ENCODE measurements at places on chromosomes 3 and 15.

DNA sequence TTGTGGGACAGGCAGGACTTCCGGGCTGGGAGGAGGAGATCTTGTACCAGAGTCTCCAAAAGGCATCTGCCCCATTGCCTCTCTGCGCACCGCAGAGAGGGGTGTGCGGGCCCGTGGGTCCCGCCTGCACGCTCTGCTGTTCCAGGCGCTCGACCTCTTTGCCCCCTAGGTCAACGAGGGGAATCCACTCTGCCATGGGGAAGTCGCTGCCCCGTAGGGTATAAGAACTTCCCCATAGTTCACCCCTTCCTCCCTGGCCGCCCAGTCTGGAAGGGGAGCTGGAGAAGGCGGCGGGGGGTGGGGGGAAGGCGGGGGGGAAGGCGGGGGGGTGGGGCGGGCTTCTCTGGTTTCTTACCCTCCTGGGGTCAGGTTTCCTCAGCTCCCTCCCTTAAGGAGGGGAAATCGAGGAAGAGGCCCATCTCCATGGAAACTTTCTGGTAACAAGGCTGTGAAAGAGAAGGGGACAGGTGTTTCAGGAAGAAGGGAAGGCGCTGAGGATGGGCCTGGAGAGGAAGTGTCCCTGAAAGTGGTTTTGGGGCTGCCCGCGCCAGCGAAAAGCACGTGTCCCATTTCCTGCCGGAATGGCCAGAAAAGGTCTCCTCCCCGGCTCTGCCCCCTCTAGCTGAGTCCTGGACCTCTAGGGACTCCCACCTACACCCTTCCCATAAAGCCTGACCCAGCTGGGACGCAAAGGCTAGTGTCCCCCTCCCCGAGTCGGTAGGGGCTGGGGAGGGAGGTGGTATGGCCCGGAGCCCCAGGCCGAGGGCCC lies 27.5 kb downstream of the NR1I2 start:
- peaks cover 12% of the 10 kb centered on the region for H3K27me3 ChIP-seq
- no peaks in the 10 kb centered on the region for H3K36me3 ChIP-seq
- H3K4me3 ChIP-seq, result peak overlapping the region; percentile 36
- peaks cover 12% of the 10 kb centered on the region for H3K4me1 ChIP-seq

DNA sequence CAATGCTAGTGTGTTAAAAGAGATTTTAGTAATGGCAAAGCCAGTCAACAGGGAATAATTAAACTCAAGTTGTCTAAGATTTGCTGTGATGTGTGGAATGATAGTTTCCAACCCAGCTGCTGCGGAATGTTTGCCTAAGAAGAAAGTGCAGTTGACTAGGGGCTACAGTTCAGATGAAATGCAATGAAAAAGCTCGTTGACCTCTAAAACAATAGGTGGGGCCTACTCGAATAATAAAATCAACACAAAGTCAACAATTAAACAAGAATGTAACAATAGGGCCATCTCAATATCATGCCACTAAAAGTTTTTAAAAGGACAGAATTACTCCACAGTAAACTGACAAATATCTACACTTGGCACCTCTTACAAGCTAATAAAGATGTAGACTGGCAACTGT lies 484.2 kb downstream of the MECOM start:
- ATAC-seq, result no peak
- H3K27ac ChIP-seq, result no peak overlapping the region
- no peaks in the 10 kb centered on the region for H3K36me3 ChIP-seq

DNA sequence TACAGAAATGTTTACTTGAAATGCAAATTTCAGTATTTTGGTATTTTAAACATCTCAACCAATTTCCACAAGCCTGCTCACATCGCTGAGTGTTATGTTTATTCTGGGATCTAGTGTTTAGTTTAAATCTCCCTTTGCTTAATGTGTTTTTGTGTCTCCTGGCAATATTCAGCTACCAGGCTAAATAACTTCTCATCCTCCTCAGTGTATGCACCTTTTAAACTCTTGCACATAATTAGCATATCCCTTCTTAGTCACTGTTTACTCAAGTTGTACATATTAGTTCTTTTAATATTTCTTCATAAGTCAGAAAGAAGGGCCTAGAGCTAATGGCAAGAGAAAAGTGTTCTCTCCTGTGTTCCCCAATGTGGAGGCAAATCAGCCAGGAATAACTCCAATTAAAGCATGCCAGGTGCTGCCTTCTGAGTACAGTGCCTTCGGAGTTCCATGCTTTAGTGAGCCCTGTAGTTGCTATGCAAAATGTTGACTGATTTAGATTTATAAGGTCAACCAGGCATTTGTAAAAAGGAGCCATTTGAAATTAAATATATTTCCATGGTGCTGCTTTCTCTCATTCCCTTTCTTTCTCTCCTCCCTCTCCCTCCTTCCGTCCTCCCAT lies 234.3 kb downstream of the GAP43 start:
- H3K4me1 ChIP-seq, result no peaks in the 10 kb centered on the region
- ATAC-seq, result no peak
- H3K36me3 ChIP-seq, result no peaks in the 10 kb centered on the region
- no peak overlapping the region for H3K4me3 ChIP-seq
- no peaks in the 10 kb centered on the region for H3K27me3 ChIP-seq
- no peak overlapping the region for H3K27ac ChIP-seq

GRCh38 chr3:196335503-196335948 lies 2.7 kb downstream of the TM4SF19 start:
- ATAC-seq, result no peak
- no peaks in the 10 kb centered on the region for H3K4me1 ChIP-seq
- H3K27ac ChIP-seq, result no peak overlapping the region
- no peak overlapping the region for H3K4me3 ChIP-seq
- no peaks in the 10 kb centered on the region for H3K36me3 ChIP-seq
- H3K27me3 ChIP-seq, result peaks cover 44% of the 10 kb centered on the region

DNA sequence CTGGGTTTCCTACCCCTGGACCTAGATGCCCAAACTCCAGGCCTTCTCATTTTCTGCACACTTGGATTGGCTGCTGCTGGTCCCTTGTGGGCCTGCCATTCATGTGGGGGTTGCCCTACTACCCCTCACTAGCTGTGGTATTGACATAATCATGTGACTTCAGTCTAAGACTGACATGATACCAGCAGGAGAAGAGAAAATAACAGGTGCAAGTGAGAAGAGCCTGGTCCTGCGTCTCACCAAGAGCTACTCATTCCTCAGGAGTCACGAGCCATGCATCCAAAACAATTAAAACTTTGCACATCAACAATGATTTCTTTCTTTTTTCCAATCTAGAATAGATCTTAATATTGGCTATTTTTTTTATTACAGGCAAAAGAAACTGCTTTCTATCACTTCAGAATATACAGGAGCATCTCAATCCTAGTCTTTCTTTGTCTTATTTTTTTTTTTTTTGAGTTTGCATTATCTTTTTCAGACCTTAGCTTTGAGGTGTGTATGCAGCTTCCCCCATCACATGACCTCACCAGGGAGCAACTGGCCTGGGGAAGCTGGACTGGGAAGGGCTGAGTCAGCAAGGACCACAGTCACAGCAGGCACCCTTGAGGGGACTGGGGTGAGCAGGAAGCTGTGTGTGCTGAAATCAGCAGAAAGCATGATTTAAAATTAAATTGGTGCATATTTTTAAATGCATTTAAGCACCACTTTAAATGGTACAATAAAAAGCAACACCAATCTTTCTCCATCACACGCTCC lies 27.6 kb downstream of the SLC9A9 start:
- no peak overlapping the region for H3K27ac ChIP-seq
- H3K36me3 ChIP-seq, result no peaks in the 10 kb centered on the region
- no peaks in the 10 kb centered on the region for H3K27me3 ChIP-seq
- no peaks in the 10 kb centered on the region for H3K4me1 ChIP-seq
- H3K4me3 ChIP-seq, result no peak overlapping the region

- no peak overlapping the region for H3K27ac ChIP-seq
- ATAC-seq, result no peak
- H3K4me3 ChIP-seq, result no peak overlapping the region
- no peaks in the 10 kb centered on the region for H3K4me1 ChIP-seq
- no peaks in the 10 kb centered on the region for H3K27me3 ChIP-seq
- no peaks in the 10 kb centered on the region for H3K36me3 ChIP-seq
Observed at GRCh38 chr3:121542924-121543323, 2.9 kb downstream of the POLQ start.

DNA sequence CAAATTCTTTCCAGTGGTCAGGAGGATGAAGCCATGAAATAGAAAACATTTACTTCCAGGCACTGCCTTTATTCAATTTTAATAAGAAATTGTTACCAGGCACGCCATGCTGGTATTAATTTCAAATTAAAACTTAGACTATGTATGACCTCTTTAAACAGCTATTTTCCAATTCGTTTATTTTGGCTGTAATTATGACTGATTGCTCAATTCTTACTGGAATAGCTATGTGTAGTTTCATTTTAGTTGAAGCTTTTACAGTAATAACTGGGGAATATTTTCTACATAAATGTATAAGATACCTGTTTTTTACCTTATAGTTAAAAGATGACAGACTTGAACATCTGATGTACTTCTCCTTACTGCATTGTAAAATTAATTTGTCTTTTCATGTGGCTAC lies 480.0 kb upstream of the GOLIM4 start:
- no peak for ATAC-seq
- no peaks in the 10 kb centered on the region for H3K4me1 ChIP-seq
- no peak overlapping the region for H3K4me3 ChIP-seq
- no peaks in the 10 kb centered on the region for H3K36me3 ChIP-seq

All from gastroesophageal sphincter (tissue), 4 donors.